DND-41 (cell line): ENCODE measurements at places on chromosomes 11 and 22.

DNA sequence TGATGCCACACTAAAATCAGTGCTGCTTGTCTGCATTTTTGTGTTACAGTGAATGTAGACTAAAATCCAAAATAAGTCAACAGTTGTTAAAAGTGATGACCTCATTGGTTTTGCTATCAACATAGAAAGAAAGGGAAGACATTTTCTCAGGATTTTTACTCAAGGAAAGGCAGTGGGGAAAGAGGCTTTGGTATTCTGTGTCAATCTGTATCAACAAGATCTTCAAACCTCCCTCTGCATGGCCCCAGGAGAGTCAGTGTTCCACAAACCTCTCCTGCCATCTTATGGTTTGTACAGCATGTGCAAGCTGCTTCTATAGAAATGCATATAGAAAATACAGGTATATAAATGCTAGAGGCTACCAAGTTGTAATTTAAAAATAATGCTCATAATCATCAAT is 13.8 kb upstream of the OR51M1 start:
- DNase-seq, result no peak

- DNase-seq, result no peak
Observed at GRCh38 chr11:120223793-120224192, 13.0 kb downstream of the OAF start.

DNA sequence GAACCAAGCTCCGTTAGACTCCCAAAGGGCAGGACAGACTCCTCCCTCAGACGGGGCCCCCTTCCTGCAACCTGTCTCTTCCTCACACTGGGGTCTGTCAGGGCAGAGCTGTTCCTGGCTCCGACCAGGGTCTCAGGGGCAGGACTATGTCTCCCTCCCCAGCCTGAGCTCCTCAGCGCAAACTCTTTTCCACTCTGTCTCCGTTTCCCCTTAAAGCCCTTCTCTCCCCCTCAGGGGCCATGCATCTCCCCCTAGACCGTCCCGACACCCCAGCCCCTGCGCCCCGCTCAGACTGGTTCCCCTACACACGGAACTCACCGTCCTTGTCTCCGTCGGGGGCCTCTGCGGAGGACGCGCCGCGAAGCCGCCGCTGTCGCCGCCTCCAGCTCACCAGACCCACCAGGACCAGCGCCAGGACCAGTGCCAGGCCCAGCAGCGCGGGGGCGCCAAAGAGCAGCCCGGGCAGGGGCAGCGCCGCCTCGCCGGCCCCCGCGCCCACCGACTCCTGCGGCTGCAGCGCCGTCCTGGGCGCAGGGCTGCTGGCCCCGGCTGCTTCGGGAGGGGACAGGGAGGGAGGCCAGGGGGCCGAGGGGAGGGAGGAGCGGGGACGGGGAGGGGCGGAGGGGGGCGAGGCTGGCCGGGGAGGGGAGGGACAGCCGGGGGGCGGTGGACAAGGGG is 684 bp downstream of the TNFRSF13C start:
- no peak for DNase-seq

GRCh38 chr22:22042009-22042408 is 59.4 kb upstream of the TOP3B start:
- DNase-seq, result no peak

GRCh38 chr11:92845805-92846204 is 123.6 kb upstream of the MTNR1B start:
- no peak for DNase-seq

DNA sequence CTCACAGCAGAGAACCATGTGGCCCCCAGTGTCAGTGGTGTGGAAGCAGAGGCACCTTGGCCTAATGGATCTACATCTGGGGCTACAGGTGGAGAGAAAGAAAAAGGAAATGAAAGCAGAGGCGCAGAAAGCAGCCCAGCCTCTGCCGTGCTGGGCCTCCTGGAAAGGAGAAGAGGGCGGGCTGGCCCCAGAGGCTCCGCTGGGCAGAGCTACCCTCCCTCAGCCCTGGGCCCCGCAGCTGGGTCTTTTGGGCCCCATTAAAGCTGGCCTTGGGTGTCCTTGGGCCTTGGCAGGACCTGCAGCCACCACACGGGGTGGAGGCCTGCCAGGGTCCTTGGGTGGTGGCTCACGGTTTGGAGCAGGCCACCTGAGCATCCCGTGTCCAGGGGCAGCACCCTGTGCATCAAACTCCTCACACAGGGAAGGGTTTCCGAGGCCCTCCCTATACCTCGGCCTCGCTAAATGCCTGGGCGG is 31.6 kb upstream of the GAL start:
- no peak for DNase-seq

- no peak for DNase-seq
Observed at GRCh38 chr11:126311401-126312291, 7.8 kb downstream of the DCPS start.

DNA sequence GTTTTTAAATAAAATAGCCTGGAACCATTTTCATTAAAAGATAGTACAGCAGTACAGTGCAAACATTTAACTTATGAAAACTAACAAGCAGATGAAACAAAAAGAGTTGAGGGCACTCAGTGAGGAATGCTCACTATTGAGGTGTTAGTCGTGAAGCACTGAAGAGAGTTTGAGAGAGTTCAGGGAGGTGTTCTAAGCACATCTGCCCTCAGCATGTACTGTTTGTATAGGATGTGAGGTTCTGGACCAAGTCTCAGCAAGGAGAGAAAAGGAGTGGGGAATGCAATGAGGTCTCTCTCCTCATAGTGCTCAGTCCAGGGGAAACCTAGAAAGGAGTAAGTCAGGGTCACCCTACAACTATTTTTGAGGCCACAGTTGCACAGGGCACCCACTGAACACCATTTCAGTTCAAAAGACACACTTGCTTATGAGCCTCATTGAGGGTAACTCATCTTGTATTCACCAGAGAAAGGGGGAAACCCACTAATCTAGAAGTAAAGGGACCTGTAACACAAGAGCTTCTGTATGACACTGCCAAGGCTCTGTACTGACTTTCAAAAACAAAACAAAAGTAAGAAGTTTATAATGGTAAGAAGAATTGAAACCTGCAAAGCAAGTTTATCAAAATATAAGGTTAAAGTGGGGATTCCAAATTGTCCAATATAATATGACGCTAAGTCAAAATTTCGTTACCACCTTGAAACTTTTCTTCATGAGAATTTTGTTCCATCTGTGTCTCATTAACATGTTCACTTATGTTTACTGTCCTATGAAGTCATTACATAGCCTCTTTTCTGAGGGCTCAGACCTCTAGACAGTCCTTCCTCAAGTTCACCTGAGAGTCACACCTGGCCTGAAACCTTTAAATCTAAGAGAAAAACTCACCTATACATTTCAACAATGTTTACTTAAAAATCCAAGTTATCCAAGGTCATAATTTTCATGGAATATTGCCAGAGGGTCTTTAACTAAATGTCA is 275.3 kb downstream of the ETS1 start:
- DNase-seq, result no peak

DNA sequence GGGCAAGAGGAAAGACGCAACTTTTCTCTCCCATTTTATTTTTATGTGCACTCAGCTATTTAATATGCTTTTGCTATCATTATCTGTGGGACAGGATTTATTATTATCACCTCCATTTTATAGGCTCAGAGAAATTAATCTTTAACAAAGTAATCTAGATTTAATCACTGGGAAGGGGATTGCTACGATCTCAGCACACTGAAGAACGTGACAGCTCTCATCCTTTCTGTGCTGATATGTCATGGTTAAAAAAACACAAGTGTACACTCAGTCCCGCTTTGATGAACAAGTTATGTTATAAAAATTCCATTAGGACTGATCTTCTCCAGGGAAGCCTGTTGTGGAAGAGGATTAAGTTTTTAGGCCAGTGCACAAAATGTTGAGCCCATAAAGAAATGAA is 37.6 kb downstream of the CYB5R2 start:
- DNase-seq, result no peak

- DNase-seq, result no peak
Observed at GRCh38 chr11:134689886-134690285, 277.8 kb upstream of the B3GAT1 start.

DNA sequence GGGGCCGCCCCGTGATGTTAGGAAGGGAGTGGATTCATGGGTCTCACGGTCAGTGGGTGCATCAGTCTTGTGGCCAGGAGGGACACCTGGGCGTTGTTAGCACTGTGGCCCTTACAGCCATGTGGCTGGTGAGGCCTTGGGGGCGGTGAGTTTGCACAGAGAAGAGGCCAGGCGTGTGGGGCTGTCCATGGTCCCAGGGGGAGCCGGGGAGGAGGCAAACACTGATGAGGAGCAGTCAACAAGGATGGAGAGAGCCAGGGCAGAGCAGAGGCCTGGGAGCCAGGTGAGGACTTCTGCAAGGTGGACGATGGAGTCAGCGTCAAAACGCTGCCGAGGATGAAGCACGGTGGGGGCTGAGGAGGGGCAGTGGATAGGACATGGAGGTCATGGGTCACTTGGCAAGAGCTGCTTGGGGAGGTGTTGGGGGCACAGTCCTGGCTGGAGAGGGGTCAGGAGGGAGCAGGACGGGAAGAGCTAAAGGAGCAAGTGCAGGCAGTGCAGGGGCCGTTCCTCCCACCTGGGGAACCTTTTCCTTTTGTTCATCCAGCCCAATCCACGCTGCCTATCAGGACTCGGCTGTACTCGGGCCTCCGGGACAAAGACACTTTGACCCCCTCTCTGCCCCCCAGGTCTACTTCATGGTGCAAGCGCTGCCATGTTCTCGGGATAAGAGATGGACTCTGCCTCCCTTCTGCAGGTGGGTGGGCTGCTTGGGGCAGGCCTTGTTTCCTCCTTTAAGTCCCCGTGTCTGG is 801.1 kb downstream of the TBC1D22A start:
- no peak for DNase-seq

GRCh38 chr22:22167791-22168189 is 76.8 kb upstream of the VPREB1 start:
- DNase-seq, result peak; percentile 84

GRCh38 chr11:104451197-104451893 is 287.4 kb upstream of the PDGFD start:
- no peak for DNase-seq

- no peak for DNase-seq
Observed at GRCh38 chr22:46085828-46086576, 64.3 kb upstream of the PPARA start.

GRCh38 chr11:118078911-118079411 is 2.1 kb downstream of the TMPRSS4 start:
- no peak for DNase-seq

DNA sequence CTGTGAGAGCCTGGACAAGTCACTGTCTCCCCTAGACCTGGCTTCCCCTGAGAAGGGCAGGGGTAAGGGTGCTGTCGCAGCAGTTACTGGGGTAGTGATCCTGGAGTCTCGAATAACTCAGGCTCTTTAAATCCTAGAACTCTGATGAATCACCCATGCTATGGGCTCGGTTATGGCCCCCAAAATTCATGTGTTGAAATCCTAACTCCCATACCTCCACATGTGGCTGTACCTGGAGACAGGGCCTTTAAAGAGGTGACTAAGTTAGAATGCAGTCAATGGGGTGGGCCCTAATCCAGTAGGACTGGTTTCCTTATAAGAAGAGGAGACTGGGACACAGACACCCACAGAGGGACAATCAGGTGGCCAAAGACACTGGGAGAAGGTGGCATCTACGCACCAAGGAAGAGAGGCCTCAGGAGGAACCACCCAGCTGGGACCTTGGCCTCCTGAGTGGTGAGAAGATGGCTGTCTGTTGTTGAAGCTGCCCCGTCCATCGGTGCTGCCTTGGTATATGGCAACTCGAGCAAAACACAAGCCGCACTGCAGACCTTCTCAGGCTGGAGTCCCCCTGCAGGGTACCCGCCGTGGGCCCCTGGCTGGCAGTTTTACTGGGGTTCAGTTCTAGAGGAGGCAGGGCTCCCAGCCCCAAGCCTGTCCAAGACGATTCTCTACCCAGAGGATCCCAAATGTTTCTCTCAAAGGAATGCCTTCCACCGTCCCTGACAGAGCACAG is 48.8 kb upstream of the SHISAL1 start:
- no peak for DNase-seq

GRCh38 chr22:40468616-40469015 is 98.2 kb downstream of the SGSM3 start:
- DNase-seq, result no peak

GRCh38 chr22:28013611-28014010 is 94.6 kb upstream of the PITPNB start:
- no peak for DNase-seq

DNA sequence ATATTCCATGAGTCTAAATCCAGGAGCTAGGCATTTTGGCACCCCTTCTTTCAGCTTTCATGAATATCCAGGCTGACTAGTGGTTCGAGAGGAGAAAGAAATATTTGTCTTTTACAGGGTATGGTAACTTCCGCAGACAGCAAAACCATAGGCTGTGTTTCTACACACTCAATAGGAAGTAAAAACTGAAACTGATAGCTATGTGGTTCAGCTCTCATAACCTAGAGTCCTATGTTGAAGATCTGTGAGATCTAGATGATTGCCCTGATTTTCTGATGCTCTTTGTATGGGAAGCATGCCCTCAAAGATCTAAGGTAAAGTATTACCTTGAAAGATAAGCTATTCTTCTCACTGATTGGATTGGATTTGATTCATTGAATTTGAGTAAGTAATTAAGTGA is 118.3 kb downstream of the CD44 start:
- DNase-seq, result no peak

DNA sequence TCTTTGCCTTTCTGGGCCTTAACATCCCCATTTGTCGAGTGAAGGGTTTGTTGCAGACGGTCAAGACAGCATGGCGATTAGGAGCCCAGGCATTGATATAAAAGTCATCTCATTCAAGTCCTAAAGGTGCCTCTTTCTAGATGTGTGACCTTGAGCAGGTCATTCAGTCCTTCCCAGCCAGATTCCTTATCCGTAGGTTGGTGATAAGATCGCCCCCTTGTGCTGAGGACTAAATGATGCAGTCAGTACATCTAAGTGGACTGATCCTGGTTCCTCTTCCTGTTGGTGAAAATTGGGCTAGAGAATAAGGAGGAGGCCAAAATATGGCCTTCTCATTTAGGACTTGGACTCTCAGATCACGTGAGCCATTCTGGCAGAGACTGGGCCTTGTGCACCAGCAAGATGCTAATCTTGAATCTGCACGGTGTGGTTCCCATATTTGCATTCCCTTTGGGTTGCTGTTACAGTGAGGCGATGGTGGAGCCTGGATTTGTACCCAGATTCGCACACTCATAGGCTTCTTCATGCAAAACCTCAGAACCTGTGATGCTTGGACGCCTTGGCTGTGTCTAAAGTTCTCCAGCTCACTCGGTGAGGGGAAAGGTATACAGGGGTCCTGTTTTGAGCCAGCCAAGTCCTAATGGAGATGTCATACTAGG is 156.8 kb downstream of the MYO18B start:
- no peak for DNase-seq

- no peak for DNase-seq
Observed at GRCh38 chr22:30354644-30355043, 2.0 kb downstream of the SF3A1 start.

GRCh38 chr11:93025558-93026255 is 56.3 kb downstream of the MTNR1B start:
- no peak for DNase-seq
